ENCODE measurements at places on chromosomes 5 and 9.

DNA sequence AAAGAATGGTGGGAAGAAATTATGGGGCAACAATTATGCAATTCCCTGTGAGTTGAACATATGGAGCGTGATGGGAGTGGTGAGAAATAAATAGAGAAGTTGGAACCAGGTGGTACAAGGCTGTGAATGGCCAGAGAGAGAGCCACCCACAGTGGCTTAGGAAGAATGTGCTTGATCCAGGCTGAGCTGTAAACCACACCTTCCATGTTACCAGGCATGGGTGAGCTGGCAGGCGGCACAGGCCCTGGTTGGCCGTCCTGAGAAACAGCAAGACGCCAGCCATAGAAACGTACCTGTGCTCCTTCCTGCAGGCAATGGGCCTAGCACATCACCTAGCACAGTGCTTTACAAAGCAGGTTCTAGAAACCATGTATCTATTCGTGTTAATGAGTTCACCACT lies 74.3 kb downstream of the EPB41L4B start:
- DNase-seq: no peak

DNA sequence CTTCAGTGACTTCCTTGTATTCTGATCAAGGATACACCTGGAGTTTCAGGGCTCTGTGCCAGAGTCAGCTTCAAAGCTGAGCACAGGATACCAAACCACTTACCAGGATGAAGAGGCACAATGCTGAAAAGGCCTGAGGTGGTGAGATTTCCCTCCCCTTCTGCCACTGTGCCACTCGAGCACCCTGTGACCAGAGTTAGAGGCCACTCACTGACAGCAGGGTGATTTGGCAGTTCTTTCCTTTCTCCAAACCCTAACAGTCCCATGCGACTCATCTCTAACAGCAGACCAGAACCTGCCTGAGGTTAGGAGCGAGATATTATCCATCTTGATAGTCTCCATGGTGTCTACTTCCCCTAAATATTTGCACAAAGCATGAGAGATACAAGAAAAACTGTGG lies 1.8 kb downstream of the PLGRKT start:
- peak; percentile 8 for DNase-seq

DNA sequence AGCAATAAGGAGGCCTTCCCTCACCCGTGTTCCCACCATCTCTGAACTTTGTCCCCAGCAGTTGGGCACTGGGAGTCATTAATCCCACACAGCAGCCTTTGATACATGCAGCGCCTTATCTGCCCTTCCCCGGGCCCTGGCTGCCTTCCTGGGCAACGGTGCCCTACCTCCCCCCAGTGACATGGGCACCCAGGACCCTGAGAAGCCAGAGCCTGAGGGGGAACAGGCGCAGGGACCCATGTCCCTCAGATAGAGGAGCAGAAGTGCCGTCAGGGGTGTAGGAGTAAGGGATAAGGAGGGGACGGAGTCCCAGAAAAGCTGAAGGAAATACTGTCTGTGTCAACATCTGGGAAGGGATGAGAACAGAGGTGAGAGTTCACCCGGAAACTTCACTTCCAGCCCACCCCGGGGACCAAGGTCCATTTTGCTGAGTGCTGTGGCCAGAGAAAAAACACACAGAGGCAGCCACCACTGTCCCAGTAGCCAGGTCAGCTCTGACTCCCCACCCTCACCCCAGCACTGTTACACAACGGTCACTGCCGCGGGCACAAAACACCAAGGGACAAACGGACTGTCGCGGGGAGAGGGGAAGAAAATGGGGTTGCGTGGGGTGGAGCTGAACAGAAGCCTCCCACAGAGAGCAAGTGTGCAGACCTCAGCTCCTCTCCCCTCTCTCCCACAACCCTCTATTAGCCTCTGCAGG lies 3.8 kb downstream of the PCDH1 start:
- no peak for DNase-seq

DNA sequence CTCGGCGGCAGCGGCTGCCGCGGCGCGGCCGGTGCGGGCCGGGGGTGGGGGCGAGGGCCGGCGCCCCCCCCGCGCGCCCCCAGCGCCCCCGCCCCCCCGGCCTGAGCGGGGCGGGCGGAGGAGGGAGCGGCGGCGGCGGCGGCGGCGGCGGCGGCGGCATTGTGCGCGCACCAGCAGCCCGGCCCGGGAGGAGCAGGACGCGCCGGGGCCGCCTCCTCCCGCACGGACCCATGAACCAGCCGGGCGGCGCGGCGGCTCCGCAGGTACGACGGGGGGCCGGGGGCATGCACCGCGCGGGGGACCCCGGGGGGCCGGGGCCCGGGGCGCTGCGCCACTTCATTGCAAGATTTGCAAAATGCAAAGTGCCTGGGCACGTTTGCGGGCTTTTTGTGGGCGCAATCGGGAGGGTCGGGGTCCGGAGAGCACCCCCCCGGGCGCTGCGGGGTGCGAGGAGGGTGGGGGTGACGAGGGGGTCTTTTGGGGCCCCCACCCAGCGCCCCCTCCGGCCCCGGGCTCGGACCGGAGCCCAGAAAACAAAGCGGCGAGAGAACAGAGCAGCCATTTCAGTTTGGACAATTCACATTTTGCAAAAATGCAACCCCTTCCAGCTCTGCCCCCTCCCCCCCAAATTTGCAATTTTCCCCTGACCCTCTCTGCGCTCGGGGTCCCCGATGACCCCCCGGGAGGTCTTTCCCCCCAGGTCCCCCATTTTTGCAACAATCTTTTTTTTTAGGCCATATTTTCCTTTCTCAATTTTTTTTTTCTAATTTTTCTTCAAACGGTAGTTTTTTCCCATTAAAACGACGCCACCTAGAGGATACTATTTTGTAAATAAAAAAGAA lies at the start of gene ZNF618:
TSS of gene ZNF618 (plus strand) at position 159 of the 842 bp plus-strand sequence. CDS start at position 231, 72 bp downstream.
- DNase-seq: no peak

Measured in NCI-H510A treated with DMSO at 0.1 percent for 48 hours (cell line).